ENCODE measurements at places on chromosomes 3 and 15. TPM values are rescaled to one million over a fixed set of nuclear protein-coding genes. Genes with fewer than 3 reads are reported as not detected.

Gene ZPLD1
- total RNA-seq = not detected

Gene NR1I2
- total RNA-seq = not detected

Gene SERINC4
- total RNA-seq = 0.10 TPM

Gene SUCNR1
- total RNA-seq = 0.10 TPM

Gene TRH
- 0.62 TPM for total RNA-seq

Gene GRAMD2A
- 0.51 TPM for total RNA-seq

Gene NLGN1
- 12.6 TPM for total RNA-seq

Gene BCHE
- total RNA-seq = 44.0 TPM

Gene ECE2
- not detected for total RNA-seq

Gene DHX36
- 97.1 TPM for total RNA-seq

Gene USP13
- total RNA-seq = 51.9 TPM

Gene LMOD3
- 122 TPM for total RNA-seq

Gene INTS14
- 26.8 TPM for total RNA-seq

Gene XCR1
- total RNA-seq = not detected

Gene SGO1
- total RNA-seq = 3.8 TPM

Gene IL5RA
- 0.31 TPM for total RNA-seq

Gene C2CD4A
- total RNA-seq = not detected

Gene RPP25
- total RNA-seq = 3.3 TPM

Gene AEN
- total RNA-seq = 8.1 TPM

Gene CCDC13
- 1.1 TPM for total RNA-seq

Gene ROBO2
- total RNA-seq = 22.1 TPM

Gene PIK3CA
- 58.8 TPM for total RNA-seq

Gene UROC1
- total RNA-seq = not detected

Gene A4GNT
- total RNA-seq = not detected

Gene TMEM45A
- 19.9 TPM for total RNA-seq

Gene DCP1A
- 23.3 TPM for total RNA-seq

Gene GUCA1C
- total RNA-seq = not detected

Gene HCLS1
- total RNA-seq = 6.9 TPM

Gene NRROS
- total RNA-seq = 3.9 TPM

Gene TBC1D23
- 58.1 TPM for total RNA-seq

Gene CCDC54
- total RNA-seq = not detected
